Activated CD8-positive, alpha-beta memory T cell treated with anti-CD3 and anti-CD28 coated beads, Interleukin-2, amount 50 U/mL, for 48 hours (primary cell): ENCODE measurements at places on chromosomes 5 and 9.
A peak's percentile ranks its signal among the peaks of the same experiment; 100 is the strongest.

DNA sequence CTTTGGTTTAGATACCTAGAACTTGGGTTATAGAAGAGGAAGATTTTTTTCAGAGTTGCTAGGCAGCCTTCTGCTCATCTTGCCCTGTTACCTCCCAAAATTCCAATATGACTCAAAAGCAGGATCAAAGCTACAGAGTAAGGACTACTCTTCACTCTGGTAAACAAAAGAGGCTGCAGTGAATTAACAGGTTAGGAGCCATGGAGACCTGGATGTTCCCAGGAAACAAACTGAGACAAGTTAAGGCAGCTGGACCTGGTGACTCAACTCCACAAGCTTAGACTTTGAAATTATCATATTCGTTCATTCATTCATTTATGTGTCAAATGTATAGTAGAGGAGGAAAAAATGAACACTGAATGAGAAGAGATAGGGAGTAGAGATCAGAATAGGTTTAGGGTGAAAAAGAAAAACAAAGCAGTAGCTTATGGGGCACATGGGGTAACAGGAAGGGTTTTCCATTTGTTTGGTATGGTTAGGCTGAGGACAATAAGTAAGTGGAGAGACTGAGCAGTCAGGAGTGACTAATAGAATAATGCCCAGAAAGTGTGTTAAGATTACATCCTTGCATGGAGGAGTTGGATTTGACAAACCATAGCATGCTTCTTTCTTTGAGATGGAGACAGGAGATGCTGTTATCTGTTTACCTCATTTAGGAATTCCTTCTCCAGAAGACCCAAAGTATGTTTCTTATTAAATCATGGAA, 464.0 kb upstream of the ZNF608 start:
- no peak for DNase-seq

DNA sequence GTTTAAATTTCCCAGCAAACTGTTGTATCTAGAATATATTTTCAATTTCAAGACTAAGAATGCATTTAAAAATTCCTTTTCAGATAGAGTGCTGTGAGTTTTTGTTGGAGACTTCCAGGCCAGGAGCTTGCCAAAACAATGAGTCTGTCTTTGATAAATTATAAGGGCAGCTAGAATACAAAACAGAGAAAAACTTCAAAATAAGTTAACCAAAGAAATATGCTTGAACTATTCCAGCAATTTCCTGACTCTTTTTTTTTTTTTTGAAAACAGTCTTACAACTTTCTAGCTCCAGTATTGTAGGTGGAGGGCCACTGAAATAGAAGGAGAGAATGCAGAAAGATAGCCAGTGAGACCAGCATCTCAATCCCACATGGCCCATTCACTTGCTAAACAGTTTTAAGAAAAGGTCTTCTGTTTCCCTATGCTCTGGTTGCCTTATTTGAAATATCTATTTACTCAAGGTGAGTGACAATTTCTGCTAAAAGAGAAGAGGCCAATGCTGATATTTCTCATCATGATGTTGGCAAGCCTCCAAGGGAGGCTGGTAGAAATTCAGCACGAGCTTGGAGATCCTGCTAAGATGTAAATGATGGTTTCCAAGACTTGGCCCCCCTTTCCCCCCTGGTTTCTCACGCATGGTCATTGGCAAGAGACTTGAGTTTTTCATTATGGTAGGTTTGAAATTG, 103.2 kb downstream of the USP20 start:
- no peak for DNase-seq

DNA sequence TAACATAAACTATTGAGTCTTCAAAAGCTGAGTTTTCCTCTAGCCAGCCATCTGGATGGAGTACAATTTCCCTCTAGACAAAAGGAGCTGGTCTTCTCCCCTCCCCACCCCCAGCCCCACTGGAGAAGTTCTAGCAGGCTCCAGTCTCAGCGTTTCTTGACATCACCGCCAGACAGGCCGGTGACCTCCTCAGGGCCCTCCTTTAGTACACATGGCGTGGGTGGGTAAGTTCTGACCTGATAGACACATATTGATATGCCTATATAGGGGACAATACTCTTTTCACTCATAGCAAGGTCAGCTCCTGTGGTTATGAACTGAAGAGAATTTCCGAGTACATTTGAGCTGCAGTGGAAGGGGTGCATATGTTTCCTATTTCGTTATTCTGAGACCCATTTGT, 27.2 kb downstream of the DNAI1 start:
- no peak for DNase-seq

GRCh38 chr5:135655468-135655815, 76.7 kb upstream of the CXCL14 start:
- no peak for DNase-seq

DNA sequence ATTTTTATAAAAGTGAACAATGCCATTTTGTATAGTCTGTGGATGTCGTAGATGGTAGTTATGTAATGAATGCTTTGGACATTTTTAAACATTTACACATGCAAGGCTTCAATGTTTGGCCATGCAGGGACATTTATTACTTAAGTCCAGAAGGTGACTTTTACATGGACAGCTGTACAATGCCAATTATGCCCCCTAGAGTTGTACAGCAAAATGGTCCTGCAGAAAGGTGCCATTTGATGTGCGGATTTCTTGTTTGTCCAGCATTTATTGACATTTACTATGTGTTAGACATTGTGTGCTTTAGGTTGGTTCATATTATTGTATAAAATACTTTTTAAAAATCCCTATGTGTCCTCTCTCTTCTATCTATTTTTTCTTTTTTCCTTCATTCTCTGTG, 22.5 kb upstream of the COMMD10 start:
- DNase-seq = no peak

GRCh38 chr9:5629312-5630080, 589 bp downstream of the RIC1 start:
- DNase-seq = peak; percentile 75

GRCh38 chr9:99034149-99034548, 70.8 kb upstream of the TGFBR1 start:
- DNase-seq = no peak

DNA sequence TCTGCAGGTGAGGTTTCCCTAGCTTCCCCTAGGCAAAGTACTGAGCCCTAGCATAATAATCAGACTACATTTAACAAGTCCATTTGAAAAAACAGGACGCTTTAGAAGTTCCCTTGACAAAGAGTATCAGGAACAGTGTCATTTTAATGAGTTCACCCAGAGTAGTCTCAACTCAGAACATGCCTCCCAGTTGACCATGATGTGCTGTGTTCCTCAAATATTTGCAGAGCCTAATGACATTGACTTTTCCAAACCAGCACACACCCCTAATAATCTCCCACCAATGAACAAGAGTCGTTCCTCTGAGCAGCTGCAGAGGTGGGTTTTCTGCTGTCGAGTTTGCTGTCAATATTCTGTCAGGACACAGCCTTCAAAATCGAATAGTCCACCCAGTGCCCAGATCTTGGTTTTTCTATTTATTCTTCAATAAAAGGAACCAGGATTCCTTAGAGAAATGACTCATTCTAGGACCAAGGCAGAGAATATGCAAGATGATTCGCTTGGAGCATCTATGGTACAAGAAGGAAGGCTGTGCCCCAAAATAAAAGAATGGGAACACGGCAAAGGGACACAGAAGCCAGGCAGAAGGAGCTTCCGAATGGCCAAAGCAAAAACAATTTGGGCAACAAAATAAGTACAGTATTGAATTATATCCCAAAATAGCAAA, 57.6 kb downstream of the OTULIN start:
- DNase-seq = no peak

- DNase-seq = no peak
Measured at GRCh38 chr9:36997414-36997813, 36.7 kb downstream of the PAX5 start.

GRCh38 chr9:138024831-138025291, 147.3 kb downstream of the CACNA1B start:
- DNase-seq = no peak

DNA sequence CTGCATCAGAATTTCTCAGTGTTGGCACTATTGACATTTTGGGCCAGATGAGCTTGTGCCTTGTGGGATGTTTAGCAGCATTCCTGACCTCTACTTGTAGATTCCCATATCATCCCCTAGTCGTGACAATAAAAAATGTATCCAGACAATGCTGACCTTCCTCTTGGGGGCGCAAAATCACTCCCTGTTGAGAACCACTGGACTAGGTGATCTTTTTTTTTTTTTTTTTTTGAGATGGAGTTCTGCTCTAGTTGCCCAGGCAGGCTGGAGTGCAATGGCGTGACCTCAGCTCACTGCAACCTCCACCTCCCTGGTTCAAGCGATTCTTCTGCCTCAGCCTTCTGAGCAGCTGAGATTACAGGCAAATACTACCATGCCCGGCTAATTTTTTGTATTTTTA, 22.6 kb downstream of the STXBP1 start:
- DNase-seq = no peak

DNA sequence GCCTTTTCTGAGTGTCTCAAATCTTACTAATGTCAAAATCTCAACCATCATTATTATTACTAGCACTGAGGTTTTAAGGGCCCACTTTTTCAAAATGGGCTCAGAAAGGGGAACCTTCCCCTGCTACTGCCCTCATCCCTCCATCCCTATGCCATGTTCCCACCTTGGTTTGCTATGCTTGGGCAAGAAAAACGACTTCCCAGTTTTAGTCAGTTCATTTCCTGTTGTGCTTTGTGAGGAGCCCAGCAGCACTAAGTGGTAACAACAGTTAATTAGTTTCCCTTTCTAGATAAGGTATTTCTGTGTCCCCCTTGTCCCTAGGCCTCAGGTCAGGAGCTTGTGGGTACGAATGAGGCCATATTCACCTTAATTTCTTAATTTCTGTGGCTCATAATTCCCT, 595.2 kb downstream of the RAB3C start:
- DNase-seq = no peak

GRCh38 chr5:103582364-103582763, 19.8 kb upstream of the NUDT12 start:
- DNase-seq = no peak

- no peak for DNase-seq
Measured at GRCh38 chr9:136056546-136057235, 38.4 kb downstream of the NACC2 start.

GRCh38 chr9:127777368-127777980, 992 bp downstream of the SH2D3C start:
- DNase-seq = no peak

DNA sequence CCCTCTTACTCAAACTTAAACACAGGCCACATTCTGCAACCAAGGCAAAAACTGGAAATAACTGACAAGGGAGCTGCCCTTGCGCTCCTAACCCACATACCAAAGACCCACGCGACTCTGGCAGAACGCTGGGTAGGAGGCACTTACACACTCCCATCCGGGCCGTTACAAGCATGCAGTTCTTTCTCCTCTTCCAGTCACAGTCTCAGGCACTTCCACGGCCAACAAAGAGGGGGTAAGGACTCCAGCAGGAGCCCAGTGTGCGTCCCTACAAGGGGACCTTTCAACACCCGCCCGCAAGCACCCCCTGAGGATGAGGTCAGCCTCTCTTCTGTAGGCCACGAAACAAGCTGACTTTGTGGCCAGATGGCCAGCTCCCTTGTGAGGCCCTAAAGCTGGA, 57.4 kb downstream of the SERINC5 start:
- DNase-seq = no peak

DNA sequence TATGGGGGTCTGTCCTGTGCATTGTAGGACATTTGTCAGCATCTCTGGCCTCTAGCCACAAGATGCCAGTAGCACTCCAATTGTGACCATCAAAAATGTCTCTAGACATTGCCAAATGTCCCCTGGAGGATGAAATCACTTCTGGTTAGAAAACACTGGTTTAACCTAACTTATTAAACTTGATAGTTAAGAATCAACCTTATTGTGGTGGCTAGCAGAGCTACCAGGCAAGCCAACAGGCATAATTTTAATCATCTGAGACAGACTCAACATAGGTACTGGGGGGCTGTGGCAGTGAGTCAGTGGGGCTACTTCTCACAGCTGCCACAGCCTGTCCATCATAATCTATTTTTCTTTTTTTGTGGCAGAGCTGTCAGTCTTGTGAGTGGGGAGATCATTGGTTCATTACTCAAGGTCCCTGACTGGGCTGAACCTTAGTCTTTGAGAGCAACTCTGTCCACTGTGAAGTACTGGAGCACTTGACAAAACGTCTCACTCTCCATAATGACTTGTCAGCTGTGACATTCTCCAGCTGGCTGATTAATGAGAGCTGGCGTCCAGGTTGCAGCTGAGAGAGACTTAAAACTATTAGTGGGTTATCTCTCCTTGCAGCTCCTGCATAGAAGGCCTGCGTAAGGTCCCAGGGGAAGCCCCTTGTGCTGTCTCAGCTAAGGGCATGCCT, 107.9 kb downstream of the DCP2 start:
- no peak for DNase-seq

DNA sequence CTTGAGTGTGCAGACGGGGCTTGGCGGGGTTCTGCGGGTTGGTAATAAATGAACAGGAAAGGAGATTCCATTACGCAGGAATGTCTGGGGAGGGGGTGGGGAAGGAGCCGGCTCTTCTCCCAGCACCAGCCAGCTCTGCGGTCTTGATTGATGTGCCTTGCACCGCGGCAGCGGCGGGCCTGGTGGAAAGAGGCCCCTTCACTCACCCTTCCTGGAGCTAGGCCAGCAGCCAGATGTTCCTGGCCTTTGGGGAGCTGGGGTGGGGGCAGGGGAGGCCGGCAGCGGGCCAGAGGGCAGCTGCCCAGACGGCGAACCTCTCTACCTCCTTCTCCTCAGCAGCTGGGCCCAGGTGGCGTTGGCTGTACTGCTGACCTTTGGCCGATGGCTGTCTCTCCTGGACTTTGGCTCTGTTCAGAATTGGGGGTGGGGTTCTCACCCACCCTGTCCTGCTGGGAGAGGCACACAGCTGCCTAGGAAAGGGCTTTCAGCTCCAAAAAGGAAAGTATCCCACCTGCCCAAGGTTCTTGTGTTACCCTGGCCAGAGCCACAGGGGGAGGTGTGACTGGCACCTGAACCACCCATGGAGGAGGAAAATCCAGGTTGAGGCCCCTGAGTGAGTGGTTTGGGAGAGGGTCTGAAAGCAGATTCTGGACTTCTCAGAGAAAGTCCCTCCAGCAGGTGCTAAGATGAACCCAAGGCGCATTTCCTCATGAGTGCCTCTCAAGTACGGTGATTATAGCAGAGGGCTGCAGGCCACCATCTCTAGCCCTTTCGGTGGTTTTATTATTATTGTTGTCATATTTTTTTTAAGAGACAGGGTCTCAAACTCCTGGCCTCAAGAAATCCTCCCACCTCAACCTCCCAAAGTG, 58.0 kb upstream of the SYNPO start:
- no peak for DNase-seq
